ENCODE measurements at places on chromosomes 7 and 10.

DNA sequence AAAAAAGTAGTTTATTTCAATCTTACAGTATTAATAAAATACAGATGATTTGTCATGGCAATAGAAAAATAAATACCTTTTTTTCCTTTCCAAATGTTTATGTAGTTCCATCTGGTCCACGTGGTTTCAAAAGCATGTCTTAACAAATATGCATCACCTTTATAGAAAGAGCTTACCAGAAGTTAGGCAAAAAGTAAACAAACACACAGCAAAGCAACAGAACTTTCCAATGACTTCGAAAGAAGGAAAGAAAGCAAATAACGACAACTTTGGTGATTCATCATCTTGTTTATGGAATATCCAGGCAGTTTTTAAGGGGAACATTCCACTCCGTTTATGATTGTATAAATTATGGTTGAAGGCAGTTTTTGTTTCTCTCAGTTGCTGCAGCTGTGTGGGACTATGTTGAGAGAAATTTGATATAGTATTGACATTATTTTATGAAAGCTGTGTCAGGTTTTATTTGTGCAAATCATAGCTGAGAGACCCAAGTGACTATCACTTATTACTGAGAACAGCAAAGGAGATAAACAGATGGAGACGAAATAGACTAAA is 203.1 kb downstream of the CDC14C start:
- no peak for DNase-seq

DNA sequence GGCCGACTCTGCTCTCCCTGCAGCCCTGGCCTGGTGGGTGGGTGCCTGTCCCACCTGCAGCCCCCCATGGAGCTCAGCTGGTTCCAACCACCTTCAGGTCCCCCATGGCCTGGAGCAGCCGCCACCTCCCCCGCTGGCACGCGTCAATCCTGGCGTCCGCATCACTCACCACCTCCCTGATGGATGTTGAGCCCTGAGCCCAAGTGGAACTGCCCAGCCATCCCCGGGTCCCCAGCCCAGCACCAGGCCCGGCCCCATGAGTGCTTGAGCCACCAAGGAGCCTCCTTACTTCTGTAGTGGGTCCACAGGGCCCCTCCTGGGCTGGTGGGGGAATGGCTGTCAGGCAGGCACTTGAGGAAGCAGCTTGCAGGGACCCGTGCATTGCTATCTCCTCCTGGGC is 14.6 kb downstream of the AGAP3 start:
- no peak for DNase-seq

DNA sequence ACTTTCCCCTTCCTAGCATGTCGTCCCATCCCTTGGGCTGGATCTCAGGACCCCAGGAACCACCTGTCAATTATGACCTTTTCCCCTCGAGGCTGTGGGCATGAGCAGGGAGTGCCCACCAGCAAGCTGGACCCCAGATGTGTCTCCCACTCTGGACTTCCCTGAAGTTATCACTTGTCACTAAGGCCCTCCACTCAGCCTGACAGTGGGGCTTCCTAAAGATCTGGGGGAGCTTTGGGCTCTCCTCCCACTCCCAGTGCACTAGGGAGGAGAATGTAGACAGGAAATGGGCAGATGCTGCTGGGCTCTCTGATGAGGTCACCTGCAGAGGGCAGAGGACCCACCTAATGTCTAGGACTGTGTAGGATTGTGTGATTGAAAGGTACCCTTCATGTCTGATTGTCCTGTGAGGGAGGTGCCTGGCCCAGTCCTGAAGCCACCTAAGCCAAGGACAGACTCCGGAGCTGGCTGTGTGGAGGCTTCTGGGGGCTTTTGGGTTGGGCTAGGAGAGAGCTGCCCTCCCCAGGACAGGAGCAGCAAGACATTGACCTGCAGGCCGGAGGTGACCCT is 18.7 kb downstream of the MYO1G start:
- no peak for DNase-seq

DNA sequence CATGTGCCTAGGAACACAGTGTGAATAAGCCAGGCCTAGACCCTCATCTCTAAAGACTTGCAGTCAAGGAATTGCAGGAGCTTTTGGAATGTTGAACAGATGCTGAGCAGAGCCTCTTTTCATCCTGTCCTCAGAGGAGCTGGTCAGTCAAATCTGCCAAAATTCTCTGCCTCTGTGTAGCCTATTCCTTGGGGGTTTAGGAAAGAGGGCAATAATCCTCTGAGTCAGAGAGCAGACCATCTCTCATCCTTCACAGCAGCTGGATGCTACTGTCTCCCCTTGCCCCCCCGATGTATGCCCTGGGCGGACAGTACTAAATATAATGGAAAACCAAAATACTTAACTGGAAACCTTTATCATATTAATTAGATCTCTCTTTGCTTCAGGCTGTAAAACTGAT is 52.6 kb downstream of the BICC1 start:
- peak; percentile 7 for DNase-seq

DNA sequence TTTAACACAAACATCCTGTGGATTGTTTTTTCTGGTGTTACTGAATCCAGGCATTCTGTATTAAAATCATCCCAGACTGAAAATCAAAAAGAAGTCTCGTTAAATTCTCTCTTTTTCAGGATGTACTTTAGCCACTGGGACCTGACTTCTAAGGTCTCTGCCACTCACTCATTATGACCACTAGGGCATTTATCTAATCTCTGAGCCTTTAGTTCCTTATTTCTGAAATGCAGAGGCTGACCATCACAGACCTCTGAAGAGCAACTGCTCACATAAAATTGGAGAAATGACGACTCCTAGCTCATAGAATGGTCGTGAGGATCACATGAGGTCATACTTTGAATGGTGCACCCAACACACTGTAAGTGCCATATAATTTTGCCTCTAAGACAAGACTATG is 63.2 kb downstream of the KCNMA1 start:
- no peak for DNase-seq

- no peak for DNase-seq
Observed at GRCh38 chr10:62856021-62856420, 39.9 kb upstream of the EGR2 start.

DNA sequence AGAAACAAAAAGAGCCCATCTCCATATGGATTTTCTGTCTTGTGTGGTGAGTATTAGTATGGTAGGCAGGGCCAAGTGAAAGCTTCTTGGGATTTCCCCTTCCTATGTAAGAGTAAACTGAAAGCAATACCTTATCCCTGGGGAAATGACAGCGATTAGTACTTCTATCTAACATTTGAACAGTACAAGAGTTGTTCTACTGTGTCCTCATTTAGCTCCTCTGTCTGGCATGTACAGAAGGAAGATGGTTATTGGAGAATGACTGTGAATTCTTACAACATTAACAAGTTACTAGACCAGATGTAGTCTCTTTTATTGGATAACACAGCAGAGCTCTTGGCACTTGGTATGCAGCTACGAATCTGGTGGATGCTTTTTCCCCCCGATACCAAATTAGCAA is 17.9 kb upstream of the TRIL start:
- no peak for DNase-seq

Measured in NCI-H69 (cell line).